ENCODE measurements at places on chromosomes 7 and 10. TPM values are rescaled to one million over a fixed set of nuclear protein-coding genes. Genes with fewer than 3 reads are reported as not detected.

CHST12 gene
- total RNA-seq = 30.7 TPM

VWC2 gene
- total RNA-seq = 0.09 TPM

TACC2 gene
- 49.1 TPM for total RNA-seq

CLCN1 gene
- not detected for total RNA-seq

FAM20C gene
- 57.0 TPM for total RNA-seq

FRMD4A gene
- 98.0 TPM for total RNA-seq

RHOBTB1 gene
- 13.7 TPM for total RNA-seq

CRHR2 gene
- total RNA-seq = 1.1 TPM

Measured in sciatic nerve (tissue), 2 donors.